ENCODE measurements at places on chromosomes 4 and X.
A peak's percentile ranks its signal among the peaks of the same experiment; 100 is the strongest.

- DNase-seq: peak; percentile 41
Measured at GRCh38 chrX:11787564-11787963, 29.5 kb downstream of the MSL3 start.

DNA sequence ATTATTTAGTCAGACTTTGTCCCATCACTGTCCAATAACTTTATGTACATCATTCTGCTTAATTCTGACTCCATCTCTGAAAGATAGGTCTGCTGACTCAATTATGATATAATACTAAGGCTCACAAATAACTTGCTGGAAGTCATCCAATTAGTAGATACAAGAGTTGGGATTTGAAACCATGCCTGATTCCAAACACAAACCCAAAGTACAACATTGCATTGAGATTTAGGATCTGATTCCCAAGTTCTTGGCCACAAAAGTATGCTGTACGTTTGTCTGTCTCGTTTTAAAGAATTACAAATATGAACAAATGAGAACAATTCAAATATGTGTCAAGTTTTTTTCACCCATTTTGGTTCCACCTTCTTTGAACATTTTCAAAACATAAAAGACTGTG lies 108.8 kb downstream of the AMELX start:
- no peak for DNase-seq

- no peak for DNase-seq
Measured at GRCh38 chr4:826508-827208, 729 bp upstream of the CPLX1 start.

DNA sequence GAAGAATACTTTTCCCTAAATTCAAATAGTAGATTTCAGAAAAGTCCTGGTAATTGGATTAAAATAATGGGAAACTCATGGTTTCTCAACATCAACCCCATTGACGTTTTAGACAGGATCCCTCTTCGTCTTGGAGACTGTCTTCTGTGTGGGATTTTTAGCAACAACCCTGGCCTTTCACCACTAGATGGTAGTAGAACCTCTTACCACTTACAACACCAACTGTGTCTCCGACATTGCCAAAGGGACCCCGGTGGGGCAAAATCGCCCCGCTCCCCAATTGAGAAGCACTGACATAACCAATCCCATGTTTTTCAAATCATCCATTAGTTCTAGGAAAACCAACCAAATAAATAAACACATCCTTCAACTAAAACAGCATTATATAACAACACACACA lies 16.9 kb upstream of the ANOS1 start:
- DNase-seq: no peak

DNA sequence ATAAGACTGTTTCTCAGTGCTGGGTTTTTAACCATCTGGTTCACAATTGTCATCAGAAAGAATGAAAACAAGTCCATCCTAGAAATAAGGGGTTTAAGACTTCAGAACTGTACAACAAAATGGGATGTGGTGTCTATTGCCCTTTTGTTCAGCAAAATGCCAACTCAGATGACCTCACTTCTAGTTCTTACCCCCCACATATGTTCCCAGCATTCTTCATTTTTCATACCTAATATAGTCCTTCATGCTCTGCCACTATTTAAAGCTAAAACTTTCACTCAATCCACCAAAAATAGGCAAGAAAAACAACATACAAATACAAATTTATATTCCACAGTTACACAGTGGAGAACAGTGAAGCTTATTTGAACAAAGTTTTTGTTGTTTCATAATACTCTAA lies 111.4 kb downstream of the SORBS2 start:
- DNase-seq: no peak

DNA sequence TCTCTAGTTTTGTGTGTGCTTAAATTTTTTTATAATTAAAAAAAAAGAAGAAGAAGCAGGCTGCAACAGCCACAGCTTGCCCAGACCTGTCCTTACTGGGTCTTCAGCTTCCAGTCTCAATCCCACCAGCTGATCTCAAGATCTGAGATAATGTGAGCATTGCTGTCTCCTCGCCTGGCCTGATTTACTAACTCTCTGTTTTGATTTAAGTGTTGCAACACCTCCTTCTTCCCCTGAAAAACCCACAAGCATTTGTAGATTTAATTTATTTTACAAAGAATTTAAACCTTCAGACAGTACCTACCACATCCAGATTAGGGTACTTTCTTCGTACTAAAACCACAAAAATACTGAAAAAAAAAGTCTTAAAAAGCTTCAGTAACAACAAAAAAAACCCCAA lies 38.0 kb downstream of the FAM241A start:
- DNase-seq: no peak

GRCh38 chrX:10797466-10797865 lies 177.1 kb upstream of the MID1 start:
- no peak for DNase-seq

DNA sequence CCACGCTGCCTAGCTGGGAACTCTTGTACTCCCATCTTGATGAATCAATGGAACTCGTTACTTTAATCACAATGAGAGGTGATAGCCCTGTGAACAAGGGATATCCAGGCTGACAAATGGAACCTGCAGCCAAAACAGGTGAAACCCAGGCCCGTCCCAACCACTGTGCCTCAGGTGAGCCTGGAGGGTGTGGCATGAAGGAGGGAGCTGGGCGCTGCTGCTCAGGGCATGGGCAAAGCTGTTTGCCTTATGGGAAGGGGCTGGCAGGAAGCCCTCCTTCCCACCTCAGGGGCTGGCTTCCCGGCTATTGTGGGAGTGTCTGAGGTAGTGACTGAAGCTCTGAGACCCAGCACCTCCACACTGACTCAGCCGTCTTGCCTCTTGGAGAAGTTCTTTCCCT lies 209.4 kb upstream of the ATP6AP2 start:
- no peak for DNase-seq

DNA sequence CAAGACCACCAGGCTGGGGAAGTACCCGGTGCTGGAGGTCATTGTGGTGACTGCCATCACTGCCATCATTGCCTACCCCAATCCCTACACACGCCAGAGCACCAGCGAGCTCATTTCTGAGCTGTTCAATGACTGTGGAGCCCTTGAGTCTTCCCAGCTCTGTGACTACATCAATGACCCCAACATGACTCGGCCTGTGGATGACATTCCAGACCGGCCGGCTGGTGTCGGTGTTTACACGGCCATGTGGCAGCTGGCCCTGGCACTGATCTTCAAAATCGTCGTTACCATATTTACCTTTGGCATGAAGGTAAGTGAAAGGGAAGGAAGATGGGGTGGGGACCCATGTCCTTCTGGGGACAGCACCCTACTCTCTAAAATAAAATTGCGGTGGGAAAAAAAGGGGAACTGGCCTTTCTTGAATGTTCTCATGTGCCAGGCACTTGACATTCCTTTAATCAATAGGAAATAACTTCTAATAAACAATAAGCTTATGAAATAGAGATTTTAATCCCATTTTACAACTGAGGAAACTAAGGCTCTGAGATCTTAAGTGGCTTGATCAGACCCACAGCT lies 51.6 kb downstream of the CLCN4 start:
- DNase-seq: no peak

DNA sequence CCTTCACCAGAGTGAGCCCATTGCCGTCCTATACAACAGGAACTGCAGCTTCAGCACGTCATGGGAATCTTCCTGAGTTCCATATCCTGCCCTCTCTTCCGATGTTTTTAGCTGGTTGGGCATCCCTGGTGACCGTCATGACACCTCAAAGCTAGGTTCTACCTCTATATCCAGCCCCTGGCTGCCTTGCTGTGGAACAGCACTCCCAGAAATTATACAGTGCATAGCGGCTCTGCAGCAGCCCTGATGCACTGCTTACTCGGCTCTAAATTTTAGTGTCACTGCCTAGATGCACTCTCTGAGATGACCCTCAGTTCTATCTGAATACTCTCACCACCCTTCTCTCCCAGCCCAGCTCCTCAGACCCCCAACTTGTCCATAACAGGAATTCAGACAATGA lies 44.3 kb downstream of the ARHGEF38 start:
- no peak for DNase-seq

DNA sequence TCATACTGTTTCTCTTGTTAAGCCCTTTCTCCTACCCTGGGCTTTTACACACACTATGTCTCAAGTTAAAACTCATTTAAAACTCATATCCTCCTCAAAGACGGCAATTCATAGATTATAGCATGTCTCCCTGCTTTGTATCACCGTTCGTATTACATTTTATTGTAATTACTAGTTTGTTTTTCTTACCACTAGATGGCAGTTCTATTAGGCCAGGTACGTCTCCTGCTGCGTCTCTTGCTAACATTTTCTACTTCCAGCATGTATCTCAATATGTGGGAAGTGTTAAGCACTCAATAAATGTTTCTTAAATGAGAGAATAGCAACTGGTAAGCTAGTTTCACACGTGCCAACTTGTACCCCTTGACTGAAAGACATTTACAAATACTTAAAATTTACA lies 450.3 kb upstream of the PCDH7 start:
- DNase-seq: no peak

- no peak for DNase-seq
Measured at GRCh38 chrX:153626863-153627674, 19.9 kb upstream of the DUSP9 start.

GRCh38 chr4:11937941-11938340 lies 509.2 kb upstream of the HS3ST1 start:
- no peak for DNase-seq

DNA sequence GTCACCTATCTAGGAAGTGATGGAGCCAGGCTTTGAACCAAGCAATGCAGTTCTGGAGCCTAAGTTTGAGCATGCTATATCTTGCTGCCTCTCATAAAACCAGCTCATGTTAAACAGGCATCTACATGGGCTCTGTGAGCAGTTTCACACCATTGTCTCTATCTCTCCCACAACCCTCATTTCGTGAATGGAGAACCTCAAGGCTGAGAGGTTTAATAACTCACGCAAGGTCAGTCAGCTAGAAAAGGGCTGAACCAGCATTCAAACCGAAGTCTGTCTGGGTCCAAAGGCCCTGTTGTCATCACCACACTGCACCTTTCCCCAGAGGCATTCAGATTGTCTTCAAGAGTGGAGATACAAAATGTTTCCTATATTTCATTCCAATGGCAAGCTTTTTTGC lies 369.2 kb downstream of the MID1IP1 start:
- DNase-seq: no peak
